ENCODE measurements at places on chromosomes 3 and 15.

DNA sequence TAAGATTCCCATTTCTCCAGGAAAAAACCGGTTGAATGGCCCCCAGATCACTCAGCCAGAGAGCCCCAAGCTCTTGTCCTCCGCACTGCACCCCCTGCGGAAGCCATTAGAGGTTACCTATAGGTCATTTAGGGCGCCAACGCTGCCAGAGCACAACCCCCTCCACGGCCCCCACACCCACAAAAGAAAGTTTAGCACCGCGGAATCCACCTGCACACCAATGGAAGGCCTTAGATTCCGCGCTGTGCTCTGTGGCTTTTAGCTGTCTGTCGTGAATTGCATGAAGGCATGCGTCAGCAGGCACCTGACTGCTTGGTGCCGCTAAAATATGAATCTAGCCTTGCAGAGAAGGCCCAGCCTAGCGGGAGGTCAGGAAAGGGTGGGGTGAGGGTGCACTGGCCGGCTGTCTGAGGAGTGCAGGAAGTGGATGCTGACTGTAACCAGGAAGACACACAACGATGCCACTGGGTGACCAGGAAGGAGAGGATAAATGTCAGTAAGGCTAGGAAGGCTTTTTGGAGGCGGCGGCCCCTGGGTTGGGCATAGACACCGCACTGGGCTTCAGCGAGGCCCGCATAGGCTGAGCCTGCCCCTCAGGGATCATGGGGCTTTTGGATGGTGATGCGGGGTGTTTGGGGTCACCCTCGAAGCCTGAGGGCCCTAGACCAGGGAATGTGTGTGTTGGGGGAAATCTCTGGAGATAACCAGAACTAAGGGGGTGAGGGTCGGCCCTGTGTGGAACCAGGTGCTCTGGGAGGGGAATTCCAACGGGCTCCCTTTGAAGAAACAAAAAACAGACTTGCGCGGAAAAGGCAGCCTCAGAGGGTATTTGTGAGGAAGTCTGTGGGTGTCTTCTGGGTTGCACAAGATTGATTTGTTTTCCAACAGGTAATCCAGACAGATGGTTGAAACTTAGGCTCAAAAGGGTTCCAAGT, 976 bp upstream of the NUP210 start:
- DNase-seq = no peak

GRCh38 chr3:149657321-149657925, 402 bp downstream of the WWTR1 start:
- peak; percentile 91 for DNase-seq

DNA sequence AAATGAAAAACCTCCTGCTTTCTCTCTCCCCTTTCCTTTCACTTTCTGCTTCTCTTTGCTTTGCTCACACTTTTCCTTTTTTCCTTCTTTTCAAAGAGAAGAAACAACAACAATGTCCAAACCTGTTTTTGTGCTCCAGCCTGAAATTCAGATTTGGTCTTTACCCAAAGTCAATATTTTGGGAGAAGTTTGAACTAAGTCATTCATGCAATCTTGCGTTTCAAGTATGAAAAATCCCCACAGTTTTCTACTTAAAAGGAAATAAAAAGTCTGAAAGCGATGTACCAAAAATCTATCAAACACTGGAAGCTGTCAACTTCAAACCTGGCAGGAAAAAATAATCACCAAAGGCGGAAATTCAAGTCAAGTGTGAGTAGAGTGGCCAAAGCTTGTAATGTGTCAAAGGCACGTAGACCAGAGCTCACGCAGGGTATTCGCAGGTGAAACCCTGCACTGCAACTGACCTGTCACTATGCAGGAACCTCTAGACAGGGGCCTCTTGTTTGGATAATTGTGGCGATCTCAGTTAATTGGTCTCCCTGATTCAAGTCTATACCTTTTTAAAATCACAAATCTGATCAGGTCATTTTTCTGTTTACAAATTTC, 118.8 kb upstream of the GALNT15 start:
- DNase-seq = no peak

DNA sequence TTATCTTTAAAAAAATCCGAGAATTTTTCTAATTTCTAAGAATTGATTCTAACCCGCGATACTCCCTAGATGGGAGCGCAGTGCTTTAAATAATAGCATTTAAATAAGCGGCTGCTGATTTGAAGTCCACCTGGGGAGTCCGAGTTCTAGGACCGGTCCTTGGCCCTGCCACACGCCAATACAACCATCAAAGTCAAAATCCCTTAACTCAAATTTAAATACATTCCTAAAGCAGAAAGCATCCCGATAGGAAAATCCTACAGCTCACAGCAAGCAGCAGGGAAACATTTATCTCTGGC, 508 bp upstream of the ECT2 start:
- no peak for DNase-seq

- DNase-seq = no peak
These were observed 659 bp downstream of the GADL1 start for GRCh38 chr3:30893678-30894325.
